HAP-1 (cell line): ENCODE measurements at places on chromosomes 5 and 9.

GRCh38 chr5:72991394-72991793 lies 35.6 kb downstream of the FCHO2 start:
- no peak for DNase-seq

DNA sequence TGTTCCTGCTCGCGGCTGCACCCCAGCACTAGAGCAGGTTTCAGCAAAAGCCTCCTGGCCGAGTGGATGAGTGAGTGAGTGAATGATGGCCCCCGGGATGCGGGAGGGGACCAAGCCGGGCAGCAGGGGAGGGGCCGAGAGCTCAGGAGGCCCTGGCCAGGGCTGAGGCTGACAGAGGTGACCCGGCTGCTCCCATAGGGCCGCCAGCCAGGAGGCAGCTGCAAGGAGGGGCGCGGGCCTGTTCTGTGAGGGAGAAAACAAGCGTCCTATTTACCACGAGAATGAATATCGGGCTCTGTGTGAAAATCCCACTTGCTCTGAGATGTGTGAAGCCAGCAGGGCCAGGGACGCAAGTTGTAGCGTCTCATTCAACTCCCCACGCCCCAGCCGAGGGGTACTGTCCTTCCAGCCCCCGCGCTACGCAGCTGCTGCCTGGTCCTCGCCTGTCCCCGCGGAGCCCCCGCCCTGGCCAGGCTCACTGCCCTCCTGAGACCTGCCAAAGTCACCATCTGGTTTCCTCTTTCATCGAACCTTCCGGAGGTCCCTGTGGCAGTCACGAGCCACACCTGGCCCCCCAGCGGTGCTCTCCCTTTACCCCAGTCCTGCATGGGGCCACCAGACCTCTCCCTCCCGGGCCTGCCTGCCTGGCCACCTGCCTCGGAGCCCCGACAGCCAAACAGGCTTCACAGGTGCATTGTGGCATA lies 38.8 kb downstream of the RASGEF1C start:
- DNase-seq, result no peak

DNA sequence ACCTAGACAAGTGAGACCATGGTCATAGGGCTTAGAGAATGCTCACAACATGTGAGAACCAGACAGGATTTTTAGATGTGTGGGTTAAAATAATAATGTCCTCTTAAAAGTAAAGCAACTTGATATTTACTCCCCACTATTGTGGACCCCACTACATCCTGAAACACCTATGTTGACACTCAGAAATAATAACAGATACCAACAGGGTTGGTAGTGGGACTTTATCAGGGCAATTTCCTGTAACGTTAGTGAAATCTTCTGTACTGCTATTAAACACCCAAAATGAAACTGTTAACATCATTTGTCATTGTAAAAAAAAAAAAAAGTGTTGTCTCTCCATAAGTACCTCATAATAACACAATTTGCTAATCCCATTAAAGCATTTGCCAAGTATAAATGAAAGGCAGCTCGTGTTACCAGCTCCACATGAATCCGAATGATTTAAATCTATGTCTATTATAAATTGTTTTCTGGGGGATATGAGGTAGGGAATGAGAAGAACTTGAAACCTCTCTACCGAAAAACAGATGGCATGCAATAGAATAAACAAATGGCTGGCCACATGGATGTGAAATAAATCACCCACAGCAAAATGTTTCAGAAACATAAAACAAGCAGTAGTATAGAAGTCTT lies 285.9 kb downstream of the ARHGEF28 start:
- DNase-seq, result no peak

GRCh38 chr5:112316731-112317130 lies 102.3 kb downstream of the EPB41L4A start:
- no peak for DNase-seq

DNA sequence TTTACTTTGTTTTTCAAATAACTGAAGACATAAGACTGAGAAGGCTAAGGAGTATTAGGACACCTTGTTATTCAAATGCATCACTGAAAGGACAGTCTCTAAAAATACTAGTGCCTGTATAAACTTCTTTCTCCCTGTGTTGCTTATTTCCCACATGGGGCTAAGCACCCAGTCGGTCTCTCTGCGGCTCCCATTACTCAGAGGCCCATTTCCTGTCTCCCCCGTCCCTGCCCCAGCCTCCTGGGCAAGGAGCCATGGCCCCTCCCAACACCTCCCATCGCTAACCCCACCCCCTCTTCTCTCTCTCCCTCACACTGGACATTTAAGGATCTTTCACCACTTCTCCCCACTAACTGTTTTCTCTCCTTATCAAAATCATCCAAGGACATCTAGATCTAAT lies 81.9 kb downstream of the EBF1 start:
- peak; percentile 45 for DNase-seq

- no peak for DNase-seq
Observed at GRCh38 chr5:135481387-135481786, 29.2 kb upstream of the TIFAB start.

DNA sequence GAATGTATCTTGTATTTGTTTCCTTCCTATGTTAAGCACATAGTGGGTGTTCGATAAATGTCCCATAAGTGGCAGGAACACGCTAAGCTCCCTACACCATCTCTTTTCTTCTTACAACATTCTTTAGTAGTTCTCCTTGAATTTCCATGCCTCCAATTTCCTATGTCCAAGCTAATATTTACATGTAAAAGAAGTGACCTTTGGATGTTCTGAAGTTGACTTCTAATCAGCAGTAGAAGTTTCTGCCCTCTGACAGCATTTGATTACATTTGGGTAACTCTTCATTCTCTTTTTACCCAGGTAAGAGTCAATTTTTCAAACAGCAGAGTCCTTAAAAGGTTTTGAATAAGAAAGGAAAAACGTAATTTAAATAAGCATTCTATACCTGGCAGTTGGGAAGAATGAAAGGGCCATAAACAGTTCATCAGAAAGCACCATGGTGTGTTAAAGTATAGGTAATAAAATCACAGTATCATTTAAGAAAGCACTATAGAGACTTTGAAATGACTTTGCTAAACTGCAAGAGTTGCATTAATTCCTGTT lies 78.9 kb downstream of the TRPM3 start:
- no peak for DNase-seq

DNA sequence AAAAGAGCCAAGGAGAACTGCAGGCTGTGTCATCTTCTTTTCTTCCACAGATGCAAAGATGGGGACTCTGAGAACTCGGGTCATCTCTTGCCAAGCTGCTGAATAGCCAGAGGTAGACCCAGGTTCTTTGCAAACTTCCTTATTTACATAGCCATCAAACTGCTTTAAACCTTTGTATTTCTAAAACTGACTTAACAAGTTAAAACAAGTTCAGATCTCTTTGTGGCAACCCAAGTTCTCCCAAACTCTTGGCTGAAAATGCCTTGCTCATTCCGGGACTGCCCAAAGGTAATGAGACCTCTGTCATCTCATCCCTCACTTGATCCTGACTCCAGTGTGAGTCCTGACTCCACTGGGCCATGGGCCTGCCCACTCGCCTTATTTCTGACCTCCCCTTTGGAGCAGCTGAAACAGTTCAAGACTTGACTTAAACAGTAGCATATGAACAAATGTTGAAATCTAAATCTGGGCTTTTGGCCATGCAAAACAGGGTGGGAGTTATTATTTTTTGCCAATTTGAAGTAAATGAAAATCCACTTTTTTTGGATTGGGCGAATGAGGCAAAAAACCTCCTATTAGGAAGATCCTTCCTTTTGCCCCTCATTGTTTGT lies 50.6 kb downstream of the FBXL7 start:
- DNase-seq, result no peak

- no peak for DNase-seq
Observed at GRCh38 chr9:114053246-114054005, 24.7 kb downstream of the AMBP start.

GRCh38 chr9:77271023-77271690 lies 93.8 kb downstream of the VPS13A start:
- DNase-seq, result no peak

GRCh38 chr9:116475201-116475600 lies 211.9 kb upstream of the TRIM32 start:
- no peak for DNase-seq

DNA sequence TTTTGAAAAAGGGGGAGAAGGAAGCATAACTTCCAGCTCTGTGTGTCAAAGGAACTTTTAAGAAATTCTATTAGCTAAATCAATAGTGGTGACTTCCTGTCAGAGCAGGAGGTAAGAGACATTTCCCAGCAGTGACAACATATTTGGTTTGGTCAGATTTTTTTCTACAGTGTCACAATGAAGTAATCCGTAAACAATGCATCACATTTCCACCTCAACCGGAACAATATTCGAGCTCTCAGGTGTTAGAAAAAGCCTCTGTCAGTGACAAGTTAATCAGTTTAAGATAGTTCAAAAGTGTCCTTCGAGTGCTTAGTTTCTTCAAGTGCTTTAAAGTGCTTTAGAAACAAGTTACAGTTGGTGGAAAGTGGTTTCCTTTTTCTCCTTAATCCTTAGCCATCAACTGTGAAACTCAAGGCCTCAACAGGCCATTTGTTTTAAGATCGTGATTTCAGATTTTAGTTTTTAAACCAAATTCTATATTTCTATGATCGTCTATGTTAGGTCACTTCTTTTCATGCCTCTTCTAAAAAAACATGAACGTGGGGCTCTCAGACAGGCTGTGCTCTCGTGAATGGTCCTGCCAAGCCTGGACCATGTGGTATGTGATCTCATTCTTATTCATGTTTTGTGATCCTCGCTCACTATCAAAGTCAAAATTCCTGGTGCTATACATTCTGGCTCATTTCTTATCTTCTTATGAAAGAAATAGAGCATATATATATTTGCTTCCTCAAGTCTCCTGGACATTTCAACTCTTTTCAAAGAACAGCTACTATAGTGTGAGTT lies 181.9 kb upstream of the HMHB1 start:
- DNase-seq, result no peak

DNA sequence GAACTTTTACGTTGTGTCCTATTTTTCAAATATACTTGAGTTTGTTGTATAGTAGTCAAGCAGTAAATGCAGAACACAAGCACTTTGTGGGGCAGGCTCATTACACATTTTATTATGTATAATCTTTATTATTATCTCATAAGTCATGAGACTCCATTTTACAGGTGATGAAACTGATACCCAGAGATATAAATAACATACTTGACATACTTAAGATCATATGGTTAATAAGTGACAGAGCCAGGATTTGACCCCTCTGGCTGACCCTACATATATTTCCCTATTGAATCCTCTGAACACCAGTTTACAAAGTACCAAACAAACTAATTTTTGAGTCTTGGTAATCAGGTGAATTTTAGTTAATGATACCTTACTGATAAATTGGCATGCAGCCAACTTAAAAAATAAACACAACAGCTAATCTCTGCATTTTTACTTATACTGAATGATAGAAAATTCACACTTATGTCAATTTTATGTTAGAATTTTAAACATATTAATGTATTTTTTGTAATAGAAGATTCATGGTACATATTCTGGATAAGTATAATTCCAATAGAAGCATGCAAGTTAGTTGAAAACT lies 305.0 kb upstream of the MEF2C start:
- DNase-seq, result no peak

- DNase-seq, result peak; percentile 29
Observed at GRCh38 chr9:35835216-35835632, 6.2 kb downstream of the TMEM8B start.

DNA sequence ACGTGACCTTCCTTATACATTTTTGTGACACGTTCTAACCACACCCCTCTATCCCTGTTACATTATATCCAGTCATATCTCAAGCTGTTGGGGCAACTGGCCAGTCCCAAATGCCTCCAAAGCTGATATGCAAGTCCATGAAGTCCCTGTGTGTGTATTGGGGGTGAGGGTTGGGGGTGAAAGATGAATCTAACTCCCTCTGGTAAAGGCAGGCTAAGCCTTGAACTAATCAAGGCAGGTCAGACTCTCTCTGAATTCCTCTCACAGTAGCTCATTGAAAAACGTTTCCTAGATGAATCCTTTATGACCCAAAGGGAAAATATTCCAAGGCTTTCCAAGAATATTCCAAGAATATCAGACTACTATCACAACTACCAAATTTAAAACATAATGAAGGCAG lies 174.4 kb downstream of the MUSK start:
- no peak for DNase-seq

DNA sequence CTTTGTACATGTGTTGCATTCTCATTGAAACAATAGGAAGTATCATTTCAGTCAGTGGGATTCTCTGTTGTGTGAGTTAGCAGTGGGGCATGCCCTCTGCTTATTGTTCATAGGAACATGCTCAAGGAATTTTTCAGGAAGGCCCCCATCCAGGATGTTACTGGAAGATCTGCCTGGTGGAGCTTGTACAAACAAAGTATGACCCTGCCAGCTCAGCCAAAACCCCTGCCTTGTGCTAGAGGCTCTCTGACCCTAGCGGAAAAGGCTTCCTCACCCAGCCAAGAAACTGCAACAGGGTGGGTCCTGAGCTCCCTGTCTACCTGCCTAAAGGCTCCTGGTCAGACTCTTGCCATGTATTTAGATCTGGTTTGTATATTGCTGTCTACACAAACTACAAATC lies 43.2 kb downstream of the MRRF start:
- no peak for DNase-seq
